Hematopoietic multipotent progenitor cell treated with erythropoietin and hydrocortisone succinate and interleukin-3 and kit ligand, for 17 days (in vitro differentiated cells): ENCODE measurements at places on chromosomes 11 and 22.

GRCh38 chr11:57192316-57192715, 10.6 kb downstream of the LRRC55 start:
- no peak for DNase-seq

GRCh38 chr22:45564349-45565030, 61.8 kb downstream of the FBLN1 start:
- DNase-seq: no peak

GRCh38 chr11:126145954-126146353, 65.5 kb downstream of the RPUSD4 start:
- DNase-seq: no peak

- peak; percentile 47 for DNase-seq
These were observed 146.5 kb upstream of the RAG2 start for GRCh38 chr11:36744375-36745168.

GRCh38 chr11:16896729-16897469, 117.3 kb downstream of the PLEKHA7 start:
- no peak for DNase-seq

DNA sequence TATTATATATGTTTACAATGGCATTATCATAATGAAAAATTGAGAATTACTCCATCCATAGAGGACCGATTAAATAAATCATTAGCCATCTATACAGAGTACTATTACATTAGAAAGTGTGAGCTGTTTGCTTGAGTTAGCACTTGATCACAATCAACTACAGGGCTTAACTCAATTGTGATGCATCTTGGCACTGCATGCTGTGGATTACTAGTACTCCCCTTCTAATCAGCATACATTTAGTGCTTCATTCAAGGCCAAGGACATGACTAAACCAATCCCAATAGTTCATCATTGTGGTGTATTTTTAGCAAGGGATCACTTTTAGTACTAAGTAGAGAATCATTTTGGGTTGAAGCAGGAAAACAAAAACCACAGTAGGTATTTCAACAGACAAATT, 23.5 kb upstream of the ARHGAP42 start:
- no peak for DNase-seq

DNA sequence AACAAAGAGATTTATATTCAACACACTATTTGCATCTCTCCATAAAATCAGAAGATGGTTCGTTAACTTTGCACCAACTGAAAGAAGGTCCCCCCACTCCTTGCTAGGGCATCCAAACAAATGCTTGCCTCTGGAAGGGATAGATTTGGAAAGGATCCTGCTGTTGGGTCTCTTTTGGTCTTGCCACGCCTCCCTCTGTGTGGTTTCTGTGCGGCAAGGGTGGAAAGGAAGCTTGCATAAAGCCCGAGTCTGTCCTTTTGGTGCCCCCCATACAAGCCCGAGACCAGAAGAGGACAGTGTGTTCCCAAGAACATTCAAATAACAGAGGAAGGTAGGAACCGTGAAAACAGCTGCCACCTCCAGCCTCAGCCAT, 15.1 kb downstream of the SCGB1A1 start:
- no peak for DNase-seq
